ENCODE measurements at places on chromosomes 6 and 20.

- DNase-seq, result no peak
Measured at GRCh38 chr6:38935051-38935450, 113.5 kb upstream of the GLP1R start.

DNA sequence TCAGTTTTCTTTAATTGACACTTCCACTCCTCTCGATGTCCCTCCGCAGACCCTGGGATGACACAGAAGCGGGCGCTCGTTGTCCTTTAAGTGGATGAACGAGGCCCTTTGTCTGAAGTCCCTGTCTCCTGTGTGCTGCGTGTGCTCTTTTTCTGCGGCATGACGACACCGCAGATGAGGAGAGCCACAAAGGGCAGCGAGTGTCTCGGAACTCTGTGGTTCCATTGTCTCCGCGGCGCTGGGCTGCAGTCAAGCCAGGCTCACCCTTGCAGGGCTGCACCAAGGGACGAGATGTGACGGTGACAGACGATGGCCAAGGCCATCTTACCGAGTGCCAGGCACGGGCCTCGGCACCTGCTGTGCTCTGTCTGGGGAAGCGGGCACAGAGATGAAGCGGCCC lies 10.6 kb downstream of the PRR18 start:
- no peak for DNase-seq

GRCh38 chr6:170111816-170112582 lies 178.9 kb downstream of the DLL1 start:
- peak; percentile 8 for DNase-seq

- DNase-seq, result no peak
Measured at GRCh38 chr6:160508599-160508998, 155.5 kb downstream of the LPA start.

- no peak for DNase-seq
Measured at GRCh38 chr6:53090576-53090975, 25.4 kb downstream of the FBXO9 start.

DNA sequence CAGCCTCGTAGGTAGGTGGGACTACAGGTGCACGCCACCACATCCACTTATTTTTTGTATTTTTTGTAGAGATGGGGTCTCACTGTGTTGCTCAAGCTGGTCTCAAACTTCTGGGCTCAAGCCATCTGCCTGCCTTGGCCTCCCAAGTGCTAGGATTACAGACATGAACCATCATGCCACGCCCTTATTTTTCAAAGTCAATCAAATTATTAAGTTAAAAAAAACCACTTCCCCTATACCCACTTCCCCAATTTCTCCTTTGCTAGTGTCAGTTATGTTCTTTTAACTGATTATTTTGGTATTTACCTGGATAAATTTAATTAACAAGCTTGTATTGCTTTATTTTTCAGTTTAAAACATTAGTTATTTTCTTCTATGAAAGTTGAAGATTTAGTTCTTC lies 49.6 kb downstream of the RIOK1 start:
- no peak for DNase-seq

- DNase-seq, result no peak
Measured at GRCh38 chr6:13025893-13026499, 302.3 kb downstream of the TBC1D7 start.

- DNase-seq, result peak; percentile 45
Measured at GRCh38 chr20:49569411-49570115, 1.6 kb upstream of the PTGIS start.

- no peak for DNase-seq
Measured at GRCh38 chr6:163863565-163863964, 449.0 kb downstream of the QKI start.

GRCh38 chr6:38783443-38784228 lies 68.5 kb downstream of the DNAH8 start:
- no peak for DNase-seq

GRCh38 chr6:89260832-89261231 lies 43.7 kb upstream of the GABRR1 start:
- DNase-seq, result no peak

- no peak for DNase-seq
Measured at GRCh38 chr6:88670369-88670768, 293.0 kb downstream of the RNGTT start.

- DNase-seq, result no peak
Measured at GRCh38 chr20:21027569-21027968, 78.6 kb downstream of the LINC00237 start.

DNA sequence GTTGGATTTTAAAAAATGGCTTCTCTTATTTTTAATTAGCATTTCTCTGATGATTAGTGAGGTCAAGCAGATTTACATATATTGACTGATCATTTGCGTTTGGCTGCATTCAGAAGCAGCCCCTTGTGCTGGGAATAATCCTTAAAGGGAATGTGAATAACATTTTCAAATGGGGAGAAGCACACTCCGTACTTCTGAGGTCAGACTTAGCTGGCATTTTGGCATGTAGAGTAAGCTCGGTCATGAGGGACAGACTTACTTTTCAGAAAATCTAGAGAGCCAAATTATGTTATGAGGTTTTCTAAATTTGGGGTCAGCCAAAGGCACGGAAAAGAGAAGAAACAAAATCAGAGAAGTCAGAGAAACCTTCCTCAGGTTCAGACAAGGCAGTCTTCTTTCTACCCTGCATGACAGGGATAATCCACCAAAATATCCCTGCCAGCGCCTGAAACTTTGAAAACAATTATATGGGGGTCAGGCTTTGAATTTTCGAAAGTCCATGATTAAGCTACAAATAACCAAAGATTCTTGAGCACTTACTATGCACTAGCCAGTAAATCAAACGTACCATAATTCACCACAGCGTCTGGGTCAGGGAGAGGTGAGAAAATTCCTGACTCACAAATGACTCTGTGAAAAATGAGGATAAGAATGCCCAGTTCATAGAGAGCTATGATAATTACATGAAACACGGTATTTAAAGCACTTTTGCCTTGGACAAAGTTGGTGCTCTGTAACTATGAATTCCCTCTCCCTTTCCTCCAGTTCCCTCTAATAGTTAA lies 44.9 kb downstream of the ADAT2 start:
- no peak for DNase-seq

GRCh38 chr20:36097337-36098151 lies 57.0 kb upstream of the EPB41L1 start:
- DNase-seq, result no peak

Data from left hindlimb (tissue), 1 donor.